Dermis microvascular lymphatic vessel endothelial cell (primary cell): ENCODE measurements at places on chromosomes 4 and X. TPM values are rescaled to one million over a fixed set of nuclear protein-coding genes. Genes with fewer than 3 reads are reported as not detected.

DNA sequence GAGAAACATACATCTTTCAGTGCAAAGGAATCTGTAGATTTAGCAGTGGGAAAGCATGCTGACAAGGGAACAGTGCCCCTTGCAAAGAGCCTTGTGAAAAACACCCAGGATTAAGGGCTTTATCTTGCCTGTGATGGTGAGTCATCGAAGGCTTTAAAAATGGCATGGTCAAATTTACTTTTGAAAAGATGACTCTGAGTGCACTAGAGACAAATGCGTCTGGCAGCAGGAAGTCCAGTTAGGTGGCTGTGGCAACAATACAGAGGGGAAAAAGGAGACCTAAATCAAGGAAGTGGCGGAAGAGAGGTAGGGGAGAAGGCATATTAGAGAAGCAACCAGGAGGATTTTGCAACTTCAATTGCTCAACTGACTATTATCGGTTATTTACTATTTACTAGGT, 472.6 kb upstream of the CPEB2 start:
- DNase-seq, result no peak

DNA sequence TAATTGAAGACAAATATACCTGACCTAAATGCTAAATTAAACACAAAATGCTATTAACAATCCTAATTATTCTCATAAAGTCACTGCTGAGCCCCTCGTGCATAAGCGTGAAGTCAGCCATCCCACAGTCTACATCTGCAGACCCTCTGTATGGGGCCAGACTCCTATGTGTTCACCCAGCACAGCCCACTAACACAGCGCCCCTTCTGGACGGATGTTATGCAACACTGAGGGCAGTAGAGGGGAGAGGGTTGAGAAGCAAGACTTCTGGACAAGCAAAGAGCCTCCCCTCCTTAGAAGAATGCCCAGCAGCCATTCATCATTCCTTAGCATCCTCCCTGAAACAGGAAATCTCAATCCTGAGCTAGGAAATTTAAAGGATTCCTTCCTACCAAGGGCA, 7.9 kb downstream of the TRPC3 start:
- no peak for DNase-seq

- no peak for DNase-seq
These were observed 31.6 kb downstream of the SPARCL1 start for GRCh38 chr4:87497578-87497977.

The SLC9B1 gene
- 0.13 and 0.51 TPM in 2 replicates for total RNA-seq

The TEX13C gene
- total RNA-seq, result not detected in 2 replicates
